NB4 (cell line): ENCODE measurements at places on chromosomes 11 and 22.

- no peak for DNase-seq
Observed at GRCh38 chr11:13111813-13112130, 102.7 kb downstream of the RASSF10 start.

DNA sequence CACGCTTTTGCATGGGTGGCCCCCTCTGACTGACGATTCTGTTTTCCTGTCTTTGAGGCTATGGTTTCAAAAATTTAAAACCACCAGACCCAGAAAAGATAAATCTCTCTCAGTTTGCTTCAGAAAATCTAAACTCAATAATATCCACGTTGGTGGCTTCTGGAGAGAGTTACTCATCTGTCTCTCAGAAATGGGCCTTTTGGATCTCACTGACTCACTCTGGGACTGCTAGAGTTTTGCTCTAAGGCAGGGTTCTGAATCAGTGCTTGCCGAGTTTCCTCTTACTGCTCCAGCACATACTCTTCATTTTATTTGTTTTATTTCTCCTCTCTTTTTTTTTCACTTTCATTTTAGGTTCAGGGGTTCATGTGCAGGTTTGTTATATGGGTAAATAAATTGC, 305.7 kb downstream of the BLID start:
- DNase-seq: no peak

DNA sequence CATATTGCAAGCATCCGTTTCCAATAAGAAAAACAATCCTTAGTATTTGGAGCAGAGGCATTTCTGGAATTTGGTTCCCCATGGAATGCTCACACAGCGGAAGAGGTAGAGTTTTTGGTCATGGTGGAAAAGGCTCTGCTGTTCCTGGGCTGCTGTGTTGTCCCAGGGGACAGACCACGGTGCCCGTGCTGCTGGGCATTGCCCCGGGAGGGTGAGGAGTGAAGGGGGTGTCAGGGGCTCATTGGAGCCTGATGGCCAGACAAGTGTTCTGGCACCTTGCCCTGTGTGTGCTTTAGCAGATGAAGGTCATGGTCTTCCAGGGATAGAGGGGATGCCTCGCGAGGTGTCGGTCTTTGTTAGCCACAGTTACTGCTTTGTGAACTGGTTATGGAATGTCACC, 61.2 kb downstream of the MPPED1 start:
- no peak for DNase-seq

DNA sequence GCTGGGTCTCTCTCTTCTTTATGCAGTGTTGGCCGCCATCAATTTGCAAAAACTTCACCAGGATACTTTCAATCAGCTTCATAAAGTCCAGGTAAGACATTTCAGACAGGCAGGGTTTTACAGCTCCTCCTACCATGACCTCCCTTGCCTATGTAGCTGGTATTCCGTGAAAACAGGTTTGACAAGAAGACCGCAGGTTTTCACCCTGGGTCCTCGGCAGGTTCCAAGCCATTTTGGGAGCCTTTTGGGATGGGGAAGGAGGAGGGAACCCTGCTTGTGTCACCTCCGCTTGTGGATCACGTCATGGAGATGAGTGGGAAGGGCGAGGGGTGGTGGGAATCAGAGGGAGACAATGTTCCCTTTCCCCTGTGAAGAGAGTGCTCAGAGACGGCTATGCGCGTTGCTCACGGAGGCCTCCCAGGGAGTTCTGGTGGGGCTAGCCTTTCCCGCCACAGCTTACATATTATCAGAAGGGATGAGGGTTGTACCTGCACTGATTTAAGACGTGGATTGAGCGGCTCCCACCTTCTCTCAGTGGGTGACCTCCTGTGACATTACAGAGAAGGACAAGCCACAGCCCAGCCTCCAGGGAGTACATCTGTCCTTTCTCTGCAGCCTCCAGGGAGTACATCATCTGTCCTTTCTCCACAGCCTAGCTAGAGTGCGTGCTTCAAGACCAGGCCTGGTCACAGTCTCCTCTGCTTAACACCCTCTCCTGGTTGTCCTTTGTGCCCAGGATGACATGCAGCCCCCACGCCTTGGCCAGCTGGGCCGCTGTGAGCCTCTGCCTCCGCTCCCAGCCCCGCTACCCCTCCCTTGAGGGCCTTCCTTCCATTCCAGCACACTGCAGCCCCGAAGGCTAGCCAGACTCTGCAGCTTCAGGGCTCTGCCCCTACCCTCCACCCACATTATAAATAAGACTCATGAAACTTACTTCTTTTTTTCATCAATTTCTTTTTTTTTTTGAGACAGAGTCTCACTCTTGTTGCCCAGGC, 17.2 kb downstream of the GLB1L3 start:
- DNase-seq: no peak

GRCh38 chr11:7347611-7348431, 96.1 kb downstream of the SYT9 start:
- DNase-seq: no peak

DNA sequence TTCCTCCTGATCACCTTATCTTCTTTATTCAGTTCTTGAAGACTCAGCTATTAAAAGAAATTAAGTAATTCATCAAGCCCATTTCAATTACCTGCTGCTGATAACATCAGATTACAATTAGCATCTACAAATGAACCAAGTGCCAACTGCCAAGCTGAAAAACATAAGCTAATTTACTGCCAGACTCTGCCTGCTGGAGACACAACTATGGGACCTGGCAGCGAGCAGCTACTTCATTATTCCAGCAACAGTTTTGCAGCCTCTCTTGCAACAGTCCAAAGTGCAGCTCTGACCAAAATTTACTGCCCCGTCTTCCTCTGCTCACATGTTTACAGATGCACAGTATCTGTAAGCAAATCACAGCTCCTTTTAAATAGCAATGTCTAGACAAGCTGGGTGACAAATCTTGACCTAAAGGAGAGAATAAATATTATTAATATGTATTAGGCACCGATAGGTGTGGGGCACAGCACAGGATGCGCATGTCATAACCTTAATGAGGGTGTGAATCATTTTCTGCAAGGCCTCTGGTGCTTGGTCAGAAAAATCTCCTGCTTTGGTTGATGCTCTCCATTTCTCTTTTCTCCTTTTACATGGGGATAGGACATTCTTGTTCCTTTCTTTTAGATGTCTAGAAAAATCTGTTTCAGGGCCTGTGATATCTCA, 232.2 kb upstream of the PITPNB start:
- DNase-seq: no peak

GRCh38 chr11:124518989-124519451, 24.4 kb downstream of the OR8B12 start:
- peak; percentile 23 for DNase-seq

GRCh38 chr11:122743949-122744348, 88.4 kb downstream of the UBASH3B start:
- DNase-seq: peak; percentile 96

DNA sequence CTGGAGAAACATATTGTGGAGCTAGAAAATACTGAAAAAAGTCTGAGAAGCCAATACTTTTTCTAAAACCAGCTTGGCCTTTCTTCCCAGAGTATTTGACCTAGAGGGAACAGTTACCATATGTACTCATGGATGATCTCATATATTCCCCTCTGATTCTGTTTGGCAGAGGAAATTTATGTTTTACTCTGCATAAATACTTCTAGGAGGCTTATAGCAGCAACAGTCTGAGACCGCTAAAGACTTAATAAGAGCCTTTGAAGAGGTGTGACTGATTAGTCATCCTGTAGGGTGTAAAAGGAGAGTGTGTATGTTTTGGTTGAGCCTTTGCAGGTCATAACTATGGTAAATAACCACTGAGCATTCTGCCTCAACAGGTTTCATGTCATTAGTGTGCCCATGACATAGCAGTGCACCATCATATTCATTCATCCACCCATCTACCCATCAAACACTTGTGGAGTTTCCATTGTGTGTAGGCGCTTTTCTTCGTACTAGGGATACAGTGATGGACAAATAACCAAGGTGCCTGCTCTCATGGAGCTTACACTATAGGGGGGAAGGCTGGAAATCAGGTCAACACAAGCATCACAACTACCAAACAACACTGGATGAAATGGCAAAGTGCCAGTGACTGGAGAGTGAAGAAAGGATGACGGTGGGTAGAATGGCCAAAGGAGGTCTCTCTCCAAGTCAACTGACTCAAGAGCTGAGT, 44.5 kb downstream of the TRAF6 start:
- DNase-seq: no peak

DNA sequence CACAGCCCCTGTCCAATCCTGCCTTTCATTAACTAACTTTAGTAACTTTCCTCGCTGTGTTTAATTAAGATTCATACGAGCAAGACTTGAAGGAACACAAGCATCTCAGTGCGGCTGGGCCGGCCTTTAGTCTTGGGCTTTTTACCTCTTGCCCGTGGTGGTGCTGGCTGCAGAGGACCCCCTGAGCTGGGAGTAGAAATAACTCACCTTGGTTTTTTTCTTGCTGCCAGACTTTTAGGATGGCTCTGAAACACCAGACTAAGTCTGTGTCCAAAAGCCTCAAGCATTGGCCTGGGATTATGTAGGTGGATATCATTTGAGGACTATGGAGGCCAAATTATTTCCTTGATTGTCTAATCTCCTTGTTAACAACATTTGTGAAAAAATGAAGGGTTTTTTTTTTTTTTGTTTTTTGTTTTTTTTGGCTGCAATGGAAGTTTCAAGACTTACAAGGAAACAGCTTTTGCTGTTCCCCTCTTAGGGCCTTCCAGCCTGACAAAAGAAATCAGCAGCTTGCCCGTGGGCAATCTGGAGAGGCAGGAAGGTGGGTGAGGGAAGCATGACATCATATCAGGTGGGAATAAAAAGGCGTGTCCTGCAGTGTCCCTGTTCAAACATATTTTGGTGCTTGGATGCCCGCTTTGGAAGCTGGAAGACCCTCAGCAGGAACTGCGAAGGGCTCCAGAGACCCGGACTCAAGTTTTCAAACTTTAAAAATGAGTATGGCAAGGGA, 44.0 kb downstream of the SMIM38 start:
- DNase-seq: no peak

GRCh38 chr11:1163321-1163910, 5.7 kb downstream of the MUC5AC start:
- no peak for DNase-seq

- no peak for DNase-seq
Observed at GRCh38 chr11:43895601-43896000, 15.0 kb downstream of the ALKBH3 start.

GRCh38 chr22:39706376-39707140, 136.0 kb downstream of the CACNA1I start:
- no peak for DNase-seq

- no peak for DNase-seq
Observed at GRCh38 chr11:85295694-85296271, 331.4 kb downstream of the DLG2 start.

DNA sequence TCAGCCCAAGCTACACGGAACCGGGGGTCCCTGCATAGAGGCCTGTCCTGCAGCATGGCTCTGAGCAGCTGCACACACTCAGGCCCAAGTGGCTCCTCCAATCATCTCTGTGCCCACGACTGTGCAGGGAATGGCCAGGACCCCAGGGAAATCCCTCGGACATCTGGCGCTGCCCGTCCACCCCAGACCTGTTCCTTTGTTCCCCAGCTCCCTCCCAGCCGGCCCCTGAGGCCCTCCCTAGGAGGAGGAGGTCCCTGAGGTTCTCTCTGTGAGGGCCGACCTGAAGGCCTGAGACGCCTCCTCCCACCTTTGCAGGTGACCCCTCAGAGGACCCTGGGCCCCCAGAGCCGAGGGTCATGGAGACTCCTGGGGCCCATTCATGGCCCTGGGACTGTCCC, 1.1 kb downstream of the MLC1 start:
- DNase-seq: peak; percentile 35

DNA sequence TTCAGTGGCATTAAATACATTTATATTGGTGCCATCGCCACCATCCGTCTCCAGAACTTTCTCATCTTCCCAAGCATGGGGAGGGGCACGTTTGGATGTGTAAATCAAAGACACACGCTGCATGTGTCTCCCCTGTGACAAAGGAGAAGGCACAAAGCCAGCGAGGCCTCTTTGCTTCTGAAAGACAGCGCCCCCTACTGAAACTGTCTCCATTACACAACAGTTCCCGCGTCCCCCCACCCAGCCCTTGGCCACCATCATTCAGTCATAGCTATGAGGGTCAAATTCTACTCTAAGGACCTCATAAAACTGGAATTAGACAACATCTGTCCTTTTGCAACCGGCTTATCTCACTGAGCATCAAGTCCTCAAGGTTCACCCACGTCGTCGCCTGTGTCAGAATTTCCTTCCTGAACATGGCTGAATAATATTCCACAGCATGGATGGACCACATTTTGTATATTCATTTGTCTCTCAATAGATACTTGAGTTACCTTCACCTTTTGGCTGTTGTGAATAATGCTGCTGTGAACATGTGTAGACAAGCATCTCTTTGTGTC, 64.8 kb downstream of the IGF2 start:
- peak; percentile 43 for DNase-seq
